ENCODE measurements at places on chromosomes 2 and 18.

- no peak for DNase-seq
Measured at GRCh38 chr2:142935563-142936089, 58.2 kb downstream of the KYNU start.

- no peak for DNase-seq
Measured at GRCh38 chr2:136209561-136210454, 91.9 kb upstream of the CXCR4 start.

- DNase-seq = no peak
Measured at GRCh38 chr2:195320413-195320973, 336.5 kb upstream of the SLC39A10 start.

GRCh38 chr2:11753452-11753885 is 7.0 kb downstream of the LPIN1 start:
- DNase-seq = peak; percentile 94

- DNase-seq = no peak
Measured at GRCh38 chr2:217331523-217332416, 471.9 kb upstream of the TNP1 start.

DNA sequence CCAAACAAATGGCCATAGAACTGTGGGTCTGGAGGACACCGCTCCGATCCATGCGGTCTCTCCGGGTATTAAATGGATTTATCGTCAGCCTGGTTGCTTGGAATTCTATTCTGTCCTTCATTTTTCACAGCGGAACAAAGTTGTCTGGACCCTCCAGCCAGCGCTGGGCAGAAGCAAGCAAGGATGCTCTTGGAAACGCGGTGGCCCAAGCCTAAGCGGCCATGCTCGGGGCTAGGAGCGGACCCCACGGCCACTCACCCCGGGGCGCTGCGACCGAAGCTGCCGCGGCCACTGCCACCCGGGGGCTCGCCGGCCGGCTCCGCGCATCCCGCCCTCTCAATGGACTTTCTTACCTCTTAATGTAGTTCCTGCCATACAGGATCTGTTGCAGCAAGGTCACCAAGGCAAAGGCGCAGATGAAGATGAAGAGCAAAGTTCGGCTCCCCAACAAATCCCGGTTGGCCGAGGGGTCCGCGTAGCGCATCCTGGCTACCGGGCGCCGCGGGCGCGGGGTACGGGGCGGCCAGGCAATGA is 761 bp downstream of the ST8SIA5 start:
- DNase-seq = no peak

DNA sequence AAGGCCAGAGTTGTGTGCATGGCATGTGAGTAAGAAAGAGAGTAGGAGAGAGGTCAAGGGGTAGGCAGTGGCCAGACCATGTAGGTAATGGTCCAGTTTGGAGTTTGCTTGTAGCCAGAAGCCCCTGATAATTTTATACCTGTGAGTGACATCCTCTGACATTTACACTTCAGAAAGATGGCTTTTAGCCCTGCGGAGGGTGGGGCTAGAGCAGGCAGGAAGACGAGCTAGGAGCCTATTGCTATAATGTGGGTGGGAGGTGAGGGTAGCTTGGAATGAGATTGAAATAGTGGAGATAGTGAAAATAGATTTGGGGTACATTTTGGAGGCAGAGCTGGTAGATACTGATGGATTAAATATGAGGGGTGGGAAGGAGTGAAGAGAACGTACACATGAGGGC is 48.8 kb upstream of the MGAT5 start:
- no peak for DNase-seq

DNA sequence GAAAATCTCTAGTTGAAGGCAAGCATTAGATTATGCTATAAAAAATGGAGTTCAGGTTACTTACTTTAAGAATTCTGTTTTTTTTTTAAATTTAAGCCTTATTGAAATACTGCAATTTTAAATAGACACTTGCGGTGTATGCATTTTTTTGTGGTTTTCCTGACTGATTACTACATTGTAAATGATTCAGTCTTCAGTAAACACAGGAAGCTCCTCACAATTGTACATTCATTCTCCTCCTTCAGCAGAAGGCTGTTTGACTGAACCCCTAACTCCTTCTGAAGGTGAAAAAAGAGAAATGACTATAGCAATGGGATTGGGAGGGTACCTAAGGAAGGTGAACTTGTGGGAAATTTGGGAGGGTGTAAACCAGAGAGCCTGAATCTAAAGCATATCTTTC is 136.1 kb downstream of the GCA start:
- DNase-seq = no peak

GRCh38 chr2:61520261-61520660 is 17.9 kb downstream of the XPO1 start:
- DNase-seq = no peak

GRCh38 chr2:217467331-217467730 is 535.5 kb downstream of the TNS1 start:
- no peak for DNase-seq

DNA sequence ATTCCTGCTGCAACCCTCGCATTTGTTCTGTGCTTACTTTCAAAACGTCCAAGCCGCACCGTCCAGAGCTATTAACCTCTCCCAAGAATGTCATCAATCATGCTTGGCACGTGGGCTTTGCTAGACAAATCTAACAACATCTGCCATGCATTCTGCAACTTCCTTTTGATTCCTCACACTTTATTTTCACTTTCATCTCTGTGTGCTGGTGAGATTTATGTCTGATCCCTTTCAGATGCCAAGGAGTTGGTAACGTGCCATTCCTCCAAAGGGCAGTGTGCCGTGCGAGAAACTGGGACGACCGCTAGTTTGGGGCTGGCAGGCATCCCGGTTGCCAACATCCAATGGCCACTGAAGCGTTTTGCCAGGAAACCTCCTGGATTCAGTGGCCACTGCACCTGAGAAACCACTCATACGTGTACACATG is 230.0 kb upstream of the PARD3B start:
- no peak for DNase-seq

DNA sequence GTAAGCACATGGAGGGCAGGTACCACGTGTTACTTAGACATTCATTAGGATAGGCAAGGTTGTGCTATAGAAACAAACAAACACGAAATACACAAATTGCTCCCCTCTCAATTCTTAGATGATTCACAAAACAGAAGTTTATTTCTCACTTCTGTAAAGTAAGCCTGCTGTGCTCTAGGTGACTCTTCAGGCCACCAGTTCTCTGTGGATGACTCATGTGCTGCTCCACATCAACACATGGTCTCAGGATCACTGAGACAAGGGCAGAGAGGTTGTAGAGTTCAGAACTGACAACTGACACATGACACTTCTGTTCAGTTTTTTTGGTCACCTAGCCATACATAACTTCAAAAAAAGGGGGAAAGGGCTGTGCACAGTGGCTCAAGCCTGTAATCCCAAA is 70.6 kb downstream of the DAW1 start:
- no peak for DNase-seq

DNA sequence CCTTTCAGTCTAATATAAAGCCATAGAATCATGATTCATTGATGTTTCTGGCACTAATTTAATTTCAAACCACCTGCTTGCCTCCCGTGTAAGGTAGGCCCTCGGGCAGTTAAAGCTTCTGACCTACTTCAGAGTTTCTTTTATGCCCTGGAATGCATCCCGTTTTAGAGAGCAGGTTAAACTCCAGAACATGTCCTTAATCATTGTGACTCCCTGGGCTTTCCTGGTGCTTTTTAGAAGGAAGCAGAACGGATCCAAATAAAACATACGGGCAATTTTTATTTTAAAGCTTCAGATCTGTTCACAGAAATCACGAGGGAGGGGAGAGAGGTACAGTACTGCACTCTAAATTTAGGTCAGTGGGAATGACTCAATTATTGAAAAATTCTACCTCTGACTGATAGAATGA is 134.8 kb downstream of the GCA start:
- no peak for DNase-seq

DNA sequence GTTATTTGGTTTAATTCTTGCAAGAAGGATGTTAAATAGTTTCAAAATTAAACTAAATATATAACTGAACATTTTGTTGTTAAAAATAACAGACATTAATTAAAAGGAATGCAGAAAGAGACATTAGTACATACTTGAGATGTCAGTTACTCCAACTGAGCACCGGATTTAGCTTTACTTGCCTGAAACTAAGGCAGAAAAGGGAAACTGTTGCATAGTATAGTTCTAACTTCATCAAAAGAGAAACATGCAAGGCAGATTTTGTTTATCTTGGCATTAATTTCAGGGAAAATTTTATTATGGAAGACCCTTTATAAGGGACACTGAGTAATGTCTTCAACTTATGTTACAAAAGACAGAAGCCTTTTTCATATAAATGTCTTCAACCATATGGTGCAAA is 218.3 kb downstream of the STK39 start:
- no peak for DNase-seq

DNA sequence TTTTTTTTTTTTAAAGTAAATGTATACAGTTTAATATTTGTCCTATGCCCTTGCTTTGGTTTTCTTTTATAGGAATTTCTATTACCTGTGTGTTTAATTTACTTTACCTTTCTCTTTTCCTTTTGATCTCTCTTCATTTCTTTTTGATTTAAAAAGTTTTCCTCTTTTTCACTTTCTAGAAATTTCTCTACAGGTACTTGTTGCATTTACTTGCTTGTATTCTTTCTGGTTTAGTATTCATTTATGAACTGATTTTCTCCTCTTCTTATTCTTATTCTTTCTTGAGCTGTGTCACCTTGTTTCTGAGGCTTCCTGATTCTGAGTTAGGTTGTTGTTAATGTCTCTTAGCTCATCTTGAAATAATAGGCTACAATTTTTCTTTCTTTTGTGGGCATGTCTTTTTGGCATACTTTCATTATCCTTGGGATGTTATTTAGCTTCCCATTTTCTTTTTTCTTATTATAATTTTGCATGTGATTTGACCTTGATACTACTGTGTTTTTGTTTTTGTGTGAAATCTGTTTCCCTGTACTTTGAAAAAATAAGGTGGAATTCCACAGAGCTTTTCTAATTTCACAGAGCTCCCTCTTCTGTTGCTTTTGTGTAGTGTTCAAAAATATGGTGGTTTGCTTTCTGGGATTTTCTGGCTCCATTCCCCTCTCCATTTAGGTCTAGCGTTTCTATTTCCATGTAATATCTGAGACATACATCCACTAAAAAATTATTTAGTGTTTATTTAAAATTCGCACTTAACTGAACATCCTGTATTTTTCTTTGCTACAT is 25.5 kb upstream of the ALMS1 start:
- peak; percentile 29 for DNase-seq

DNA sequence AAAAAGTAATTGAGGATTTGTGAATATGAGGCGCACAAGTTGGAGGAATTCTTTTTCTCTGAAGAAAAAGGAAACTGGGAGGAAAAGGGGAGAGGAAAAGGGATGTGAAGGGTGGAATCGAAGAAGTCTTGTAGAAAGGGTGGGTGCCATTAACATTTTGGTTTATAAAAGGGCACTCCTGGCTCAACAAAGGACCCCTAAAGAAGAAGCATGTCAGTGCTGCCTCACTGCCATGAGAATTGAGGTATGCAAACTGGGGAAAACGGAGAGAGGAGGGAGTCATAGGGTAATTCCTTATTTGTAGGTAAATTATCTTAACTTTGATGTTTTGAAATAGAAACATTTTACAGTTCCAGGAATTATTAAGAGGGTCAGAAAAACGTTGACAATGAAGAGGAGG is 207.2 kb downstream of the NAPG start:
- no peak for DNase-seq

- no peak for DNase-seq
Measured at GRCh38 chr18:8742387-8743361, 37.3 kb downstream of the MTCL1 start.

- no peak for DNase-seq
Measured at GRCh38 chr2:26477911-26478253, at the start of gene OTOF. OTOF (minus strand) TSS chr2:26478124.
